Midbrain (tissue), 1 donor: ENCODE measurements at places on chromosomes 3 and 15.

DNA sequence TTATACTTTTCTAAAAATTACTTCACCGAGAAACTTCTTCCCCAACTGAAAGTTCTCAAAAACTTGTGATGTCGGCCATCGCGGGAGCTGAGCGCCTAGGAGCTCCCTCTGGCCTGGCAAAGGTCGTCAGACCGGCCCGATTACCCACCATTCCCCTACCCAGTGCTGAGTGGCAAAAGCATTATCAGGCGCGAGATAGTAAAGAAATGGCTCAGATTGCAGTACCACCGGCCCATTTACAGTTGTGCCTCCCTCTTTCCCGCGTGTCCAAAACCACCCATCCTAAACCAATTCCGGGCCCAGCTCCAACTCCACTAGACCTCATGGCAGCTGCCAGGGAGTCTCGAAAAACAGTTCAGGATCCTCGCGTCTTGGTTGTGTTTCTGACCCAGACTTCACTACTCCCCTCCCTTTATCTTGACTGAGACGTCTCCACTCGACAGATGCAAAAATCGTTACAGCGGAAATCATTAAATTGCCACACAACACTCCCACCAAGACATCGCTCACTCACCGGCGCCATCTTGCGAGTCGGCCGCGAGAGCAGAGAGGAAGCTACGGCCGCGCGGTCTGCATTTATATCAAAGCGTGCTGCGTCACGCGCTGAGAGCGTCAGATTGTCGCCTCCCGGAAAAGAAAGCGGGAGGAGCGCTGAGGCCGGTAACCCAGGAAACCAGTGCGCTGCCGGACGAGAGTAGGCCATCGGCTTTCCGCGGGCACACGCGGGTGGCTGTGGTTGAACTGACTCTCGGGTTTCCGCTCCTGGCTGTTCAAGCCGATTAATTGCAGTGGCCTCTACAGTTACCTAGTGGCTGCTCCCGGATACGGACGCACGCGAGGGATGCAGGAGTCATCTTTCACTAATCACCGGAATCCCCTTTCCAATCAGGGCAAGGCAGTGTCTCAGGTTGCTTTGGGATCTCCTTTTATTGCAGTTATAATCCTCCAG lies at the start of gene RPL22L1:
Gene RPL22L1 (minus strand): TSS at position 551 of the 949 bp plus-strand sequence. CDS start 28 bp downstream, at position 523.
- no peak for DNase-seq

- no peak for DNase-seq
Measured at GRCh38 chr15:31374986-31375385, 48.4 kb downstream of the KLF13 start.

GRCh38 chr3:72872183-72872582 lies 15.7 kb upstream of the GXYLT2 start:
- DNase-seq, result no peak

GRCh38 chr3:184796954-184797353 lies 15.0 kb upstream of the VPS8 start:
- DNase-seq, result no peak

DNA sequence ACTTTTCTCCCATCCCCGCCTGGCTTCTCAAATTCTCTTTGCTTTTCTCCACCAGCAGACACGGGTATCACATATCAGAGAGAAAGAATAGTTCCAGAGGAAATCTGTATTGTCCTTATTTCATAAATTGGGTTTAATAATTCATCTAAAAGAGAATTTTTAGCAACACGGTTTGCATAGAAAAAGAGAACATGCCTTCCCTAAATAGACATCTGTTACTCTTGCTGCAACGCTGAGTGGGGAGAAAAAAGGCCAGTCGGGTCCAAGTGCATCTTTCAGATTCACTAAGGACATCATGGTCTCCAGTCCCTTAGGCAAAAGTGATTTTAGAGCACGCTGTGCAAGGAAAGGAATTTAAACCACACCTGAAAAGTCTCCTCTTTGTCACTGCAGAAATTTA lies 201.3 kb downstream of the ABHD5 start:
- DNase-seq, result no peak

- DNase-seq, result no peak
Measured at GRCh38 chr15:80773122-80773551, 6.0 kb upstream of the CEMIP start.

GRCh38 chr3:196553551-196553950 lies 14.8 kb downstream of the WDR53 start:
- DNase-seq, result no peak

DNA sequence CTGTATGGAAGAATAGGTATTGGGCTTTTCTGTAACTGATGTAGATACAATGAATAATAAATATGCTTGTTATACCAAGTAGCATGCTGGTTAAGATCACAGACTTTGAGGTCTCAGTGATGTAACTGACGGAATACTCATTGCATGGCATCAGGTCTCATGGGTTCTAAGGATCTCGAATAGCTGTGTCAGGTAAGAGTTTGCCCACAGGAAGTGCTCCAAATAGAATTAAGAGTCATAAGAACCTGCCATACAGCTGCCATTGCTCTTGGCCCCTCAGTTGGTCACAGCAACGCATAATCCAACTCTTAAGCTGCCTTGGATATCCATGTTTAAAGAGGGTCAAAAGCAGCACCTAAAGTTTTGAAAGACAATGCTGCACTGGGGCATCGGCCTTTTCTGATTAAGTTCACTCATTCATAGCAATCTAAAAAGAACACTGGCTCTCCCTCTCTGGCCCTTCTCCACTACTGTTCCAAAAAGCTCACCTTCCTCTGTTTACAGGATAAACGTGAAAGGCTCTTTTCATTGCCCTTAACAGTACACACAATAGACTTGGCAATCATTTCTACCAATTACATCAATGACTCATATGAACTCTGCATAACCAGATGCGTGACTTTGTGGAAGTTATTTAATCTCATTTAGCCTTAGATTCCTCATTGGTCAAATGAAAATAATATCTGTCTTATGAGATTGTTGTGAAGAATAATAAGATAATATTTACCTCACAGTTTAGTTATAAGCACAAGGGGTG lies 74.6 kb downstream of the ZBTB20 start:
- no peak for DNase-seq

GRCh38 chr3:170021083-170021482 lies 16.7 kb upstream of the GPR160 start:
- DNase-seq, result no peak

DNA sequence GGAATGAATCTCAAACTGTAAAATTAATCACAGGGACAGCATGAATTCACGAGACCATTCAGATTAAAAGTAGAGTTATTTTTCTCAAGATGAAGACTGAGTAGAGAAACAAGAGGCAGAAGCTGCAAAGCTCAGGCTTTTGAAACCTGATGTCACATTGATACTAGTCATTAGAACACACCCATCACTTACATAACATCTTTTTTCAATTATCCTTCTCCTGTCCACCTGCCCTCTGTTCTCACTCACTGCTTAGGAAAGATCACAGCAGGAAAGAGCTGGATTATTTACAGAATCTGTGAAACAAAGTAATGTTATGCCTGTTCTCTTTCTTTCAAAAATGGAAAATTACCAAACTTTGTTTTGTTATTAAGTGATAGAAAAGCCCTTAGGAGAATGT lies 72.0 kb upstream of the CDAN1 start:
- no peak for DNase-seq

DNA sequence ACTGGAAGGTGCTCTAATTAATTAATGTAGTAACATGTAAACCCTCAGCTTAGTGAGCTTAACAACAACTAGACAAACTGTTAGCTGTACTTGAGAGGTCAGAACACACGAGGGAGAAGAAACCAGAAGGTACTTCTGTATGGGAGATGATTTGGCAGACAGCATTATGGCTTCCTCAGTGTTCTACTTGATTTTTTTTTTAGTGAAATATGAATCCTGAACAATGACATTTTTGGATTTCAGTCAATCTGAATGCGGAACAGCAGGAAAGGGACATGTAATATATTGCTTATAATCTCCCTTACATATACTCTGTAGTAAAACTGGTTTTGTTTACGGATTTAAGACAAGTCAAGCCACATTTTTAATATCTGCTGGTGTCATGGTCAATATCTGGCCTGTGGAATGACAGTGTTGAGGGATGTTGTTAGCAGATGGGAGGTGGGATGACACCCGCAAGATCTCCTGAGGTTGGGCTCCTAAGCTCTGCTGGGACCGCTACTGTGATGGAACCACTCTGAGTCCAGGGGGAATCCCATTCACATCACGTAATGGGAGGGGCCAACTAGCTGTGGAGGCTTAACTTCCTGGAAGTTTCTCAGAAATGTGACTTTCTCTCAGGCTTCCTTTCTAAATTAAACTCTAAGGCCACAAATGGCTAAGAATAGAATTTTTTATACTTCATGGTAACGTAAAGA lies 18.7 kb downstream of the TNFAIP8L3 start:
- no peak for DNase-seq

- DNase-seq, result no peak
Measured at GRCh38 chr3:186529201-186529999, 14.8 kb downstream of the CRYGS start.

DNA sequence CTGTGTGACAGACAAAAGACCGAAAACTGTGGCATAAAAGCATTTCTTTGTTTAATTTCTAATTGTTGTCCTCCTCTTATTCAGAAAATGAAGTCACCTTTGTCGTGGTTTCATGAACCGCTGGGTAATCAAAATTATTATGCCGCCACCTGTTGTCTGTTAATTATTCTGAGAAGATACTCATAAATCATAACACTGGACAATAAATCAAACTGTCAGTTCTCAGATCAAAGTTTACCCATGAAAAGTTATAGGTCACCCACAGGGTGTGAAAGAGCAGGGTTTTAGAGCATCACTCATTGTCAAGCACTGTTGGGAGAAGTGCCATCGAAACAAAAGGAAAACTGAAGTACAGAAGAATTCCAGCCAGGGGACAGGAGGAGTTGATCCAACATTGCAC lies 474.3 kb downstream of the NR2F2 start:
- DNase-seq, result no peak

DNA sequence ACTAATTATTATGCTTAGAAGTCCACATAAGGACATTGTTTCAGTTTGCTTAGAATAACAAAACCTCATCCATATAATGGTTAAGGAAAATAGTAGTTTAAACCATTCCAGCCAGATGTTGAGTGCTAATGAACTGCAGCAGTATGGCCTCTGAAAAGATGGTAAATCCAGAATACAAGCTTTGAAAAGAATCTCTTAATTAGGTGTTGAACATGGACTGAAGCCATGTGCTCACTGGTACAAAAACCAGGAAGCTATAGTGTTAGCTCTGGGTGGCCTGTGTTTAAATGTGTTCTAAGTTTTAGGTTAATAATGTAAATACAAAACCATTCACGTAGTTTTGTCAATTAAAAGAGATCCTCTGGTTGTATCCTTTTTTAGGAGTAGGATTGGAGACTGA lies 78.2 kb downstream of the GALK2 start:
- no peak for DNase-seq
